ENCODE measurements at places on chromosomes 2 and 18.

GRCh38 chr18:27712066-27712465, 464.9 kb downstream of the CDH2 start:
- no peak for DNase-seq

- DNase-seq, result no peak
These were observed 20.6 kb downstream of the TMEM87B start for GRCh38 chr2:112075490-112076260.

- no peak for DNase-seq
These were observed 95.3 kb upstream of the ID2 start for GRCh38 chr2:8586457-8587051.

GRCh38 chr2:142134911-142135310, 4.1 kb upstream of the LRP1B start:
- no peak for DNase-seq

- peak; percentile 6 for DNase-seq
These were observed at the start of gene CNRIP1 for GRCh38 chr2:68319398-68320117. Gene CNRIP1, minus strand, starts transcription at chr2:68319949. Its CDS starts 549 bp downstream, at chr2:68319400.

DNA sequence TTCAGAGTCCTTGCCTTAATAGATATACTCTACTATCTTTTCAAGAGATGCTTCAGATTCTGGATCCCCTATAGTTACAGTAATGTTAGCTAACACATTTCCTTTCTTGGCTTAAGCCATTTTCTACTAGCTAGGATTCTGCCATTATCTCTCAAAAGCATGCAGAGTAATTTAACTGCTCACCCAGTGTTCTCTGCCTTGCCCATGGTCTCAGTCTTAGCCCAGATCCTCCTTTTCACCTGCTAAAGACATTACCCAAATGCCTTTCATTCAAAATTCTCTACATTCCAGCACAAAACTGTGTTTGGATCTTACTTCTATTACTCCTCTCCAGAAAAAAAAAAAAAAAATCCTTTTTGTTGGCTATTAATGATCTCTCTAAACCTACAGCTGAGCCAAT, 474.2 kb upstream of the LRRTM1 start:
- DNase-seq, result no peak

DNA sequence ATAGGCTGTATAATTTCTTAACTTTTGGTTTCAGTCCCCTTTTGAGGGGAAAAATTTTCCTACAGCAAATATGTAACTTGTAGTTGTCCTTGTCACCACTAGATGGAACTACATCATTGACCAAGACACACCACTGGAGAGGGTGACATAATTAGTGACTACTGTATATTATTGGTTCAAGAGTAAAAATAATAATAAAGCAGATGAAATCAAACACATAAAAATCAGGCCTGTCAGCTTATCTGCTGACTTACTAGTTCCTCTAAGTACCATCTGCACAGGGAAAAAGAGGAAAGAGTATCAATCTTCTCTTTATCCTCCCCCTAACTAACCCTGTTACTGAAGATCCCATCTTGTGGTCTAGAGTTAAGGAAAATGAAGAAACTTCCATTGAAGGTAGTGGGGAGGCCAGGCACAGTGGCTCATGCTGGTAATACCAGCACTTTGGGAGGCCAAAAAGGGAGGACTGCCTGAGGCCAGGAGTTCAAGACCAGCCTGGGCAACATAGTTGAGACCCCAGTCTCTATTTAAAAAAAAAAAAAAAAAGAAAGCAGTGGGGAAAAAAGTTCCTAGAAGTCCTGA, 29.6 kb upstream of the ENOSF1 start:
- peak; percentile 60 for DNase-seq

DNA sequence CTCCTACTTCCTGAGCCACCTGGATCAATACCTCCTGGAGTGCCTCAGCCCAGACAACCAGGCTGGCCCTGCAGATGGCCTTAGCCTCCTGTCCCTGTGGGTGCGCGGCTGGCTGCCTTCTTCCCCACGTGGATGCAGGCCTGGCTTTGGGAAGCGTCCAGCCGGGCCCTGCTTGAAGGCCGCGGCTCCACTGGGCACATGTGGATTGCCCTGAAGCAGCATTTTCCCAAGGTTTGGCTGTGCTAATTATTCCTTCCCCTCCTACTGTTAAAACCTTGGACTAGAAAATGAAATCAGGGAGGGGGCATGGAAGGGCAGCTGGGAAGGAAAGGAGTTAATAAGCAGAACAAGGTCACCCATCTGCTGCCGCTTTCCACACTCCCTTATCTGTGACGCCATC, 143.0 kb upstream of the GATA6 start:
- no peak for DNase-seq

DNA sequence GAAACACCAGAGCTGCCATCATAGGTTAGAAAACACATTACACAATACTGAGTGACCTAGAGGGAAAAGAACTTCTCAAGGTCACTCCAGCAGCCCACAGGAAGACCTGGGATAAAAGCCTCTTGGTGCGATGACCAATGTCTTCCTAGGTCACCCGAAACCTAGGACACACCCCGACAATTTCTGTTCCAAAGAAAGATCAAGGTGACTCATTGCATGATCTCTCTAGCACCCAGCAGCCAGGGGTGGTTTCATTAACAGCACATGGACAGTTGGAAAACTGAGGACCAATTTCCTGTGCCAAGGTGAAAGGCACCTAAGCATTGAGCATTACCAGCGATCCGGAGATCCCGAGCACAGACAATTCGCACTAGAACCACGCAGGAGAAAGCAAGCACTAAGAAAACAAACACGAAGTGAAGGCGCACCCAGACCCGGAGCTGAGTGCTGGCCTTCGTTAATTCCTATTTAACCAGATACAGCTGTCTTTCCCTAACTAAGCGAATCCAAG, 1.5 kb downstream of the CACNB4 start:
- no peak for DNase-seq

Data from CD4-positive, alpha-beta T cell treated with Interleukin-1 beta for 1 hour (primary cell).